ENCODE measurements at places on chromosomes 7 and 10.
A peak's percentile ranks its signal among the peaks of the same experiment; 100 is the strongest.

GRCh38 chr7:98903246-98903645, 24.9 kb downstream of the TRRAP start:
- no peak for DNase-seq

DNA sequence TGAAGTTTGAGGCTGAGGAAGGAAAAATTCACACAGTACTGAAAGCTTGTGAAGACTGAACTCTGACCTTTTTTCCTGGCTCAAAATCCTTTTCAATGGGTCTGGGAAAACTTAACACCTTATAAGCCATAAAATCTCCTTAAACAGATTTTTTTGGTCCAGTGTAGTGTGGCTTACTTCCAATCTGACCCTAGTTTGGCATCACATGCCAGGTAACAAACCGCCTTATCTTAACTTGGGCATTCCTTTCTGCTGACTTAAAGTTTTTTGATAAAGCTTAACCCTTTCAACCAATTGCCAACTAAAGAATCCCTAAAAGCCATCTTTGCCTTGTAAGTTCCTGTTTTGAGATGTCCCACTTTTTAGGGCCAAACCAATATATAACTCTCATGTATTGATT, 13.2 kb upstream of the ITPRID1 start:
- no peak for DNase-seq

GRCh38 chr7:86823769-86824168, 180.1 kb downstream of the GRM3 start:
- no peak for DNase-seq

DNA sequence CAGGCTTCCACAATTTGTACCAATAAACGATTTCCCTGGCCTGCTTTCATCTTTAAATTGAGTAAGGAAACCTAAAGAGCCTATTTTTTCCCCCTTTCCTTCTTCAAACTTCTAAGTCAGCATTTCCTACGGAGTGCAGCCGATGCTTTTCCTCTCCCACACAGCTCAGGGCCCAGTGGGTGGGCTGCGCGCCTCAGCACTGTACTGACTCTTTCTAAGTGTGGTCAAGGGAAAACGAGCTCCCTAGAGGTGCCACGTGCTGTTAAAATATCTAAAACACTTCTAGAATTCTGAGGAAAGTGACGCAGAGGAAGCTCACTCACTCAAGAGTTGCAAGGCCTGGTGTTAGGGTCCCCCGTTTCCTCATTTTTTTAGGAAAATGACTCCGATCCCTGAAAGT, 29.0 kb downstream of the STEAP1B start:
- DNase-seq, result no peak

DNA sequence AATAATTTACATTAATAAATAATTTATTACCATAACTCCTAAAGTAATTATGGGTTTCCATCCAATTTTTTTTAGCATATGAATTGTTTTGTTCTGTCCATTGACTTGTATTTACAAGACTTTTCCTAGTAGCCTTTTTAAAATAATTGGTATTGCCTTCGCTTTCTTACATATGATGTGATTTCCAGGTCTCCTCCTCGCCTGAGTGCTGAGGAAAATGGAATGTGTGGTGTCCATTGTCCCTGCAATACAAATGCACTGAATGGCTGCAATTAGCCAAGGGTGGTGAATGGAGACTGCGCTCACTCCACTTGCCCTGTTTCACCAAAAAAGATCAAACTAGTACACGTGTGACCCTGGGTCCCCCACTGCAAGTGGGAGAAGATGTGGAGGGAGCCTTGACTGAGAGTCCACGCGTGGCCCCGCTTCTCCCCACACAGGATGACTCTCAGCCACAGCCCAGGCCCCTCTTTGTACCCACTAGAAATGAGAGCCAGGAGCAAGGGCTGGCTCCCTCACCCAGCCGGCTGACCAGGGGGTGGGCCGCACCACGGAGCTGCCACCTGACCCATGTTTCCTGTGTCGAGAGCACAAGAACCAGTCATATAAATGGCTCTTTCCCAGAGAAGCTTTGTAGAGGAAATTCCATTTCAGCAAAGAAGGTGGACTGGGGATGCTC, 52.6 kb downstream of the FAM53B start:
- no peak for DNase-seq

DNA sequence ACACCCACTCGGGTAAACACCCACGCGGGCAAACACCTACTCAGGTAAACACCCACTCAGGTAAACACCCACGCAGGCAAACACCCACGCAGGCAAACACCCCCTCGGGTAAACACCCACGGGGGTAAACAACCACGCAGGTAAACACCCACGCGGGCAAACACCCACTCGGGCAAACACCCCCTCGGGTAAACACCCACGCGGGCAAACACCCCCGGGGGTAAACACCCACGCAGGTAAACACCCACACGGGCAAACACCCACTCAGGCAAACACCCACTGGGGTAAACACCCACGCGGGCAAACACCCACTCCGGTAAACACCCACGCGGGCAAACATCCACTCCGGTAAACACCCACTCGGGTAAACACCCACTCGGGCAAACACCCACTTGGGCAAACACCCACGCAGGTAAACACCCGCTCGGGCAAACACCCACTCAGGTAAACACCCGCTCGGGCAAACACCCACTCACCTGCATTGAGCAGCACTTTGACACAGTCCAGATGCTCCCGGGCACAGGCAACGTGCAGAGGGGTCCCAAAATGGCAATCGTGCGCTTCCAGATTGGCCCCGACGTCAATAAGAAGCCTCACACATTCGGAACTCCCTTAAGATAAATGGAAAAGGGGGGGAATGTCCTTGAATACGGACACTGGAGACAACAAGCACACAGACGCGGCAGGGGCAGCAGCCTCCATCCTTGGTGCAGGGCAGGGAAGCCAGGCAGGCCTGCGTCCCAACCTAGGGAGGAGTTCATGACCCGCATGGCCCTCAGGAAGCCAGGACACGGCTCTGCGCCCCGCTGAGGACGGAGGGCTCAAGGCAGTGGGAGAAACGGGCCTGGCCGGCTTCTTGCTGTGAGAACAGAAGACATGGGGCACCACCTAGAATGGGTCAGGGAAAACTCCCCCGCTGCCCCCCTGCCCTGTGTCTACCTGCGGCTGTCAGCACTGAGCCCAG, 17.6 kb downstream of the ASB13 start:
- DNase-seq, result no peak

GRCh38 chr10:6928586-6928985, 348.5 kb upstream of the PRKCQ start:
- no peak for DNase-seq

GRCh38 chr10:29279779-29280487, 8.9 kb upstream of the LYZL1 start:
- no peak for DNase-seq

DNA sequence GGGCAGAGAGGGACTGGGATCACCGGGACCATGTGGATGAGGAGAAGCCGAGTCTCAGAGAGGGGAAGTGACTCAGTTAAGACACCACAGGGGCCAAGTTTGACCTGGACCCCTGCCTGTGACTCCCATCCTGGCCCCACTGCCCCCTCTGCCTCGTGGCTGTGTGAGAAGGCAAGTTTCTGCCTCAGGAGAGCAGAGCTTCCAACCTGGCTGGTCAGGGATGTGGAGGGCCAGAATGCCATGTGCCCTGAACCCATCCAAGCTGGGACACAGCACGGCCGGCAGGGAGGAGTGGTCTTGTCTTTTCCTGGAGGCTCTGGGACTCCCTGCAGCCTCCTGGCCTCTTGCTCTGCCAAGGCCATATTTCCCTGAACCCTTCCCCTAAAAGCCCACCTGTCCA, 19.5 kb downstream of the WDFY4 start:
- DNase-seq, result no peak

DNA sequence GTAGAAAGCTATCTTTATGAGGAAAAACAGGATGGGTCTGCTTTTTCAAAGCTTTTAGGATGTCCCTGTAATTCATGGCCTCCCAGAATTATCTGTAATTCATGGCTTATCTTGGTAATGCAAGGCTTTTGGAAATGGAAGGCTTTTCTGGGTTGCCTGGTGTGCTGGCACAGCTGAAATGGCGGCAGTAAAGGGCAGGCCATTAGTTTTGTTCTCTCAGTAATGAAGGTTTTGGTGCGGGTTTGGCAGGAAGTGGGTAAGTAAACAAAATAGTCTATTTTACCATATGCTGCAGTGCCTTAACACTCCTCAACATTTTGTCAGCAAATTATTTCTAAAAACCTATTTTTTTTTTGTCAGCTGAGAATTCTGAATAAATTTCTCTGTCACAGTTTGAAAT, 69.3 kb downstream of the LRGUK start:
- no peak for DNase-seq

DNA sequence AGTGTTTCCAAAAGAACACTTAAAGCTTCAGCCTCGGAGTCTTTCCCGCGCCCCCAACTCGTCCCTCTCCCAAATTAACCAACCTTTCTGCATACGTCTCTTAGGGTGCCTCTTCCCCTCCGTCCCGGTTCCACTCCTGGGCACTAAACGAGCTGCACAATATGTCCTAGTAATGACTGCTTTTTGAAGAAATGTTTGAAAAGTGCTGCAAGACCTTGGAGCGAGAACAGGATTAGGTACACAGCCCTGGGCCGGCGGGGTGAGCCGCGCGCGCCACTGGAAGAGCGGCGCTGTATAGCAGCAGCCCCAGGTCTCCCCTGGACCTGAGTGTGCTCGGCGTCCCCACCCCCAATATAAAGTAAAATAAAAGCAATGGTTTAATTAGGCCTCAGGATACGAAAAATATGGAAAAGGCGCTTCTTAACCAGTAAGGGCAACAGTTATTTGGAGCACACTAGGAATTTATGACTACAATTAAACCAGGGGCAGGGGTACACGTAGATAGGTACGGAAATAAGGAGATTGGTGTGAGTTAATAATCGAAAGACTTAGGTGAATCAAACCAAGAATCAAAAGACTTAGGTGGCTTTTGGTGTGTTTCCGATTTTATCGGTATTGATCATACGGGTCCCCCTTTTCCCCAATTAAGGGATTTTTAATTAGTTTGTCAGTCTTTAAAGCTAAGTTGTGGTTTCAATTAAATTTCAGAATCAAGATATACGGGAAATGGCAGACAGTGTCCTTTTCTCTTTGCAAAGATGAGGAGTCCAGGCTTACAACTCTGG, 1.9 kb downstream of the TET1 start:
- no peak for DNase-seq

DNA sequence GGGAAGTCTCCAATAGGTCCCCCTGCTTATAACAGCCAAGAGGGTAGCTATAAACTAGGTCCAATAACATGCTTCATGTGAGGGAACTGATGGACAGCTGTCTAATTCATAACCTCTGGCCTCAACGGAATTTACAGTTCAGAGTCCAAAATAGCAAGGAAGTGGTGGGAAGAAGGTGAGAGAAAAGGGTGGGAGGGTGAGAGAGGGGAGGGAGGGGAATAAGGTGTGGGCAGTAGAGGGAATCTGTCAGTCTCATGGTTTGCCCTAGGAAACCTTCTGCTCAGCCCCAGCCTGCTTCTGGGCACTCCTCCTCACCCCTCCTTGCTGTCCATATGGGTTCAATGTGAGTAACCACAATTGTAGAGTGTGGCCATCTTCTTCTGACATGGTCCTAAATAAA, 133.4 kb upstream of the ADO start:
- DNase-seq, result no peak

DNA sequence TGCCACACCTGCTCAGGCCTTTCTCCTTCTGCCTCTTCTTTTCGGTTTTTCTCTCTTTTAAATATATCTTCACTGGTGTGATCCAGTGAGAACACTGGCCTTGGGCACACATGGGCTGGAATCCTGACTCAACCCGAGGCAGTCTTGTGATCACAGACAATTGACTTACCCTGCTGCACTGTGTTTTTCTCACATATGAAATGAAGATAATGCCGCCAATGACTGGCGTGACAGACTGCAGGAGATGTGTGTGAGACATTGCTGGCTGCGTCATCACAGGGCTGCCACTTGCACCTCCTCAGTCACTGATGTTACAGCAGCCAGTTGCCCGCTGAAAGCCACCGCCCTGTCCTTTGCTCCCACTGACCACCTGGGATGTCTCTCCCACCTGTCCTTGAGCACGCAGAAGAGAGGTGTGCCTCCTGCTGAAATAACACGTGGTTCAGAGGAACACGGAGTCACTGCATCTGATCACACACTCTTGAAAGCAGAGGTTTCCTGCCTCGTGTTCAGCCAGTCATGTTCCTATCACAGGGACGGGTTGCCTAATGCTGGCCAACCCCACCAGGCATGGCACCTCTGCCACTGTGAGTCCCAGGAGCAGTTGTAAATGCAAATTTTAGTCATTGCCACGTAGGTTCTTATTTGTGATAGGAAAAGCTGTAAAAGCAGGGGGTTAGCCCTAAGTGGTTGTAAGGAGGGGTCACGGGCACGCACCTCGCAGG, 124.6 kb upstream of the LANCL2 start:
- no peak for DNase-seq

DNA sequence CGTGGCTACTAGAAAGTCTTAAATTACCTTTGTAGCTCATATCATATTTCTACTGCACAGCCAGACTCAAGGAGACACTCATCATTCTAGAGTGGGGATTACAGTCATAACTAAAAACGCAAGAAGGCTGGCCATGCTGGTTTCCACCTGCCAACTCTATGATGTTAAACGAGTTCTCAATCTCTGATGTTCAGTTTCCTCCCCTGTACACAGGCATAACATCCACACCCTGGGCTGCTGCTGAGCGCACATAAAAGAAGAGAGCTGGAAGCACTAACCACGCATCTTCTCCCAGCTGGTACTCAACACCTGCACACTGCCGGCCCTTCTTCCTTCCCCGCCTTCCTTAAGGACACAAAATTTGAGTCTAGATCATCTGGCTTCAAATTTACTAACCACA, 60.5 kb downstream of the SORBS1 start:
- DNase-seq, result no peak

DNA sequence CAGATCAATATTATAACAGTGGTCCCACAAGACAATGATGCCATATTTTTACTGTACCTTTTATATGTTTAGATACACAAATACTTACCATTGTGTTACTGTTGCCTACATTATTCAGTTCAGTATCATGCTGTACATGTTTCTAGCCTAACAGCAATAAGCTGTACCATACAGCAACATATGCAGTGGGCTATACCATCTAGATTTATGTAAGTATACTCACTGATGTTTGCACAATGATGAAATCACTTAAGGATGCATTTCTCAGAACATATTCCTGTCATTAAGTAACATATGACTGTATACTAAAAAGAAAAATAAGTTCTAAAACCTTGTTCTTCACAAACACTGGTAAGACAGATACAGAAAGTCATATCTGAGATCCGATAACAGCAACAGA, 468.6 kb upstream of the SEMA3A start:
- no peak for DNase-seq

- DNase-seq, result no peak
These were observed 170.8 kb upstream of the BET1 start for GRCh38 chr7:94174956-94175355.

GRCh38 chr7:24741679-24742505, 15.4 kb downstream of the GSDME start:
- DNase-seq, result peak; percentile 35

Data from right cardiac atrium (tissue), 5 donors.